GM18507 (cell line): ENCODE measurements at places on chromosomes 12 and 14.
A peak's percentile ranks its signal among the peaks of the same experiment; 100 is the strongest.

- DNase-seq = no peak
These were observed 36.0 kb upstream of the BATF start for GRCh38 chr14:75486318-75486717.

DNA sequence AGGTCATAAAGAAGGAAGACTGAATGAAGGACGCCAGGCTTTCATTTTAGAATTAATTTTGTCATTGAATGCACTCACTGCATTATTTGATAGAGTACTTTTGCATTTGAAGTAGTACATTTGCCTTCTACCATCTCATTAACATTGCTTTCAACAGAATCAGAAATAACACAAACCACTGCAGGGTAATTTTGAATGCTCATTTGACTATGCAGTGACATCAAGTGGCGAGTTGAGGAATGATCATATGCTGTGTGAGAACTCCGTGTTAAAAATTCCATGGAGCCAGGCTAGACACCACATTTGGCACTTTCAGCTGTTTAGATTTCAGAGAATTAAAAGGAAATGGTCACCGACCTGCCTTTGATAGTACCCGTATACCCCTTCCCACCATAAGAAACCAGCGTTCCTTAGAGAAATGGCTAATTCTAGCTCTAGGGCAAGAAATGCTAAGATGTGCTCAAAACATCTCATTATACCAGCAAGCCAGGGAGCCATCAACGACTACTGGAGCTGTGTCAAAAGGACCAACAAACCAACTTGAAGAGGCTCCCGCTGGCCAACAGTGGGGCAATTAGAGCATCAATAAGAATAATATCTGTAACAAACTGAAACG is 16.5 kb downstream of the HEBP1 start:
- DNase-seq = no peak

DNA sequence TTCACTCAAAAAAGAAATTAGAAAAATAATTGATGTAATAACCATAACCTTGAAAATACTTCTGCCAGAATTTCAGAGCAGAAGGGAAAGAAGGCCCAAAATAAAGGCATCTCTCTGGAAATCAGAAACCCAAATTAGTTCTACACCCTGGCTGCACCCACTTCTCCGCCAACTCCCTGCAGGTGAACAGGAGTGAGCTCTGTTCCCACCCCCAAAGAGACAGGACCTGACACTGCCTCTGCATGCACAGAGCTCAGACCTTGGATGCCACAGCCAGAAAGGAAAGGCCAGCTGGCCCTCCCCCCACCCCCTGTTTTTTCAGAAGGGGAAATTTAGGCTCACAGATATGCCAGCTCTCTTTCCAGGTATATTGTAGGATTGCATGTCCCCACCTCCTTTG is 228.2 kb downstream of the BCL11B start:
- DNase-seq = no peak

- DNase-seq = no peak
These were observed 176.8 kb downstream of the GXYLT1 start for GRCh38 chr12:41967668-41968500.

DNA sequence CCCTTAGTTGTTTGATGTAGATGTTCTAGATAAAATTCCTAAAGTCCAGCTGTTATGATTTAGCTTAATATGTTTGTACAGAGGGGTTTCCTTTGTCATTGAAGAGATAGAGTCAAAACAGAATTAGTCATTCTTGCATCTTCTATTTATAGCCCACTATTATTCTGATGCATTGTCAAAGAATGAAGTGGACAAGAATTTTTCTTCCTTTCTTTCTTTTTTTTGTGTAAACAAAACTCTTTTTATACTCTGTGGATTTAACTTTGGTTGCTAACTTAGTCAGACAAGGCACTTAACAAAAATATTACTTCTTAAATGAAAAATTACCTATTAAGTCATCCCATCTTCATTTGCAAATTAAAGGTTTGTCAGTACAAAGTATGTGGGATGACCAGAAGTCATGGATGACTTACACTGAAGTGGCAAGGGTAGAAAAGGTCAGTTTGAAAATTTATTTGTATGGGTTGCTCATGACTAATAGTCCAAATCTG is 215.6 kb upstream of the DDHD1 start:
- no peak for DNase-seq

DNA sequence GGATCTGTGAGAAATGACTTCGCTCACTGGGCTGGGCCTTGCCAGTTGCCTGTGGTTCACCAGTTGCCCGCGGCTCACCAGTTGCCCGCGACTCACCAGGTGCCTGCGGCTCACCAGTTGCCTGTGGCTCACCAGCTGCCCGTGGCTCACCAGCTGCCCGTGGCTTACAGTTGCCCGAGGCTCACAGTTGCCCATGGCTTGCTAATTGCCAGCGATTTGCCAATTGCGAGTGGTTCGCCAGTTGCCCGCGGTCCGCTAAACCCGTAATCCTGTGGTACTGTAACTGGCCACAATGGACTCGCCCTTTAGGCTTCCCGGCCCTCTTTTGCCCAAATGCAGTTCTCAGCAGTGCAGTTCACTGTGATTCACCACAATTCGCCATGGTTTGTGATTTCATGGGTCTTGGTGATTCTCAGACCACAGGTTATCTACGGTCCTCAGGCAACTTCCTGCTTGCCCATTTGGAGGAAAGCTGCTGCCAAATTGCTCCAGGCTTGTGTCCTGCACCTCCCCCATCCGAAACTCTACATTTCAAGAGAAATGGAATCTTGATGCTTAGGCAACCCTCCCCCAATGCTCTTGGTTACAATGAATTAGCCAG is 15.0 kb upstream of the MEG3 start:
- no peak for DNase-seq

DNA sequence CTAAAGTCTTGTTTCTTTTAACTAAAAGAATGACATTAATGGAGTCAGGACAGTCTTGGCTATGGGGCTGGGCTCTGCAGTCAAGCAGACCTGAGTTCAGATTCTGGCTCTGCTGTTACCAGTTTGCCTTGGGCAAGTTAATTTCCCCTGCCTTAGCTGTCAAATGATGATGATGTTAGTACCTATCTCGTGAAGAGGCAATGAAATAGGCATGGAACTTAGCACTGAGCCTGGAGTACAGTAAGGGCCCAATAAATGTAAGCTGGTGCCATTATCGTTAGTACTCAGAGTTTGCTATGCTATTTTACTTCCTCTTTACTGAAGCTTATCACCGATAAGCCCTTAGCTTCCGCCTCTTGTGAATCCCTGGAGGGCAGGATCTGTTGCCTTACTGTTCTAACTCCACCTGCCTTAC is 8.5 kb downstream of the FBXW8 start:
- DNase-seq = no peak

DNA sequence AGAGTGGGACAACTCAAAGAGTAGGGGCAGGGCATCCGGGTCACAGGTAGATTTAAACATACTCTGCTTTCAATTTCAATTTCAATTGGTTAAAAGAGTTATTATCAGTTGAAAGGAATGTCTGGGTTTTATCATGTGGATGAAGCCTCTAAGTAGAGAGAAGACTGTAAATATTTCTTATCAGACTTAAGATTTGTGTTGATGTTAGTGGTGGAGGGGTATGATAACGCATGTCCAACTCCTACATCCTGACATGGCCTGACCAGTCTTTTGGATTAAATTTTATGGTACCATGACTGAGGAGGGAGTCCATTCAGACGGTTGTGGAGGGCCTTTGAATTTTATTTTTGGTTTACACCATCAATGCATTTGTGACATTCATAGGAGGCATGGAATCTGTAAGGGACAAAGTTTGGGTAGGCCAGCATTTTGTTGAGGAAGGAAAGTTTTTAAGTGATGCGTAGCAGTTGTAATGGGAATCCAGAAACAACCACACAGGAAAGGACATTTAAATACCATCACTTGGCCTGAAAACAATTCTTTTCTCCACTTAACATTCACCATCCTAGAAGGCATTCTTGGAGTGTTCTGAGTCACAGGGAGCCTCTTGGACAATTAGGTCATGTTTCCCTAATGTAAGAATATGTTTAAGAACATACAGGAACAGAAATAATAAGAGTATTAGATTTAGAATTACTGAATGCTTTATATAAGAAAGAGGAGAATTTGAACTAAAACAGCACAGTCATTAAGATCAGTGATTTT is 371.9 kb downstream of the ATP23 start:
- DNase-seq = no peak

GRCh38 chr14:104252256-104253215 is 114.1 kb downstream of the KIF26A start:
- DNase-seq = no peak

GRCh38 chr12:119956047-119956446 is 33.0 kb upstream of the BICDL1 start:
- DNase-seq = no peak

GRCh38 chr14:89502966-89503365 is 85.9 kb upstream of the FOXN3 start:
- DNase-seq = no peak

GRCh38 chr14:101501341-101501740 is 60.0 kb upstream of the DIO3 start:
- DNase-seq = no peak

GRCh38 chr12:53065975-53066931 is 12.9 kb downstream of the SPRYD3 start:
- DNase-seq = peak; percentile 71

GRCh38 chr14:43803076-43803689 is 703.9 kb downstream of the FSCB start:
- no peak for DNase-seq

GRCh38 chr12:106769078-106769477 is 5.4 kb upstream of the RIC8B start:
- no peak for DNase-seq

DNA sequence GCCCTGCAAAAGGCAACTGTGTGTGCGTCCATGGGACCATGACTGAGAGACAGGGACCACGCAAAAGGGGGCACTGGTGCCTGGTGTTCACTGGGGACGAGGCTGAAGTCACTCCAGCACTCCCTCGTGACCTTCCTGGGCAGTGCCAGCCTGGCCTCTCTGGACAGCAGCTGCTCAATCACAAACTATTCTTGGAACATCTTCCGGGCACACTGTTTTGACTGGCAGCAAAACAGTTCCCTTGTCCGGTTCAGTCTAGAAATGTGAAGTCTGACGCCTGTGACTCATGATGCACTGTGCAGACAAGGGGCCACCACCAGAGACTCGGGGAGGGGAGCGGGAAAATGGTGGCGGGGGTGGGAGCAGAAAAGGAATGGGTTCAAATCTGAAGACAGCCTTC is 20.8 kb downstream of the SNRNP35 start:
- no peak for DNase-seq

DNA sequence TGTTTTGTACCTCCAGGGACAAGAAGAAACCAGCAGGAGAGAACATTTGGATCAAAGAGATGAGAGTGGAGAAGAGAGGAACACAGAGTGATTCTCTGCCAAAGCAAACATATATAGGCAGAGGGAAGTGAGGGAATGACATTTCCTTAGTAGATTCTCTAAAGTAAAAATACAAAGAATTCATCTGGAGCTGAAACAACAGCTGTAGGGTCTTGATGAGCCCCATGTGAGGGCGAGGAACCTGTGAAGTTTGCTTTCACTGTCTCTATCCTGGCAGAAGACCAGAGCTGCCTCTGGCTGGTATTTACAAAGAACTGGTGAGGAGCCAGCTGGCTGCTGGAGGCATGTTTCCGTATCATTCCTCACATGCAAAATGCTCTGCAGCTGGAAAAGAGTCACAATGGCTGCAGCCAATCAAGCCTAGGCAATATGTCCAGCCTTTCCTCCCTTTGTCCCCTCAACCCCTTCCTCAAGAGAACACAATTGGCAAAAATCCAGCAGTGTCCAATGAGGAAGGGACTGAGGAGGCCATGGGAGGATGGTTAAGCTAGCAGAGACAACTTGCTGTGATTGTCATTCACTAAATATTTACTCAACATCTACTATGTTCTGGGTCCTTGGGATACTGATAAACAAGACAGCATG is 122.5 kb downstream of the PHLDA1 start:
- no peak for DNase-seq

DNA sequence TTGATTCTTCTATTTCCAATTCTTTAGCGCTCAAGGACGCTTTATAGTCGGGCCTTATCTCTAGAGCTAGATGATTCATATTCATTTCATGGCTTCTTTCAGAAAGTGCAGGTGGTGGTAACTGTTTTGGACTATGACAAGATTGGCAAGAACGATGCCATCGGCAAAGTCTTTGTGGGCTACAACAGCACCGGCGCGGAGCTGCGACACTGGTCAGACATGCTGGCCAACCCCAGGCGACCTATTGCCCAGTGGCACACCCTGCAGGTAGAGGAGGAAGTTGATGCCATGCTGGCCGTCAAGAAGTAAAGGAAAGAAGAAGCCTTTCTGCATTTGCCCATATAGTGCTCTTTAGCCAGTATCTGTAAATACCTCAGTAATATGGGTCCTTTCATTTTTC is 241.9 kb downstream of the PAWR start:
- DNase-seq = no peak

- no peak for DNase-seq
These were observed 29.1 kb downstream of the APPL2 start for GRCh38 chr12:105206686-105207374.

- DNase-seq = no peak
These were observed 2.9 kb downstream of the OXA1L start for GRCh38 chr14:22769369-22769768.

- no peak for DNase-seq
These were observed 7.9 kb upstream of the GNG2 start for GRCh38 chr14:51852541-51852940.

DNA sequence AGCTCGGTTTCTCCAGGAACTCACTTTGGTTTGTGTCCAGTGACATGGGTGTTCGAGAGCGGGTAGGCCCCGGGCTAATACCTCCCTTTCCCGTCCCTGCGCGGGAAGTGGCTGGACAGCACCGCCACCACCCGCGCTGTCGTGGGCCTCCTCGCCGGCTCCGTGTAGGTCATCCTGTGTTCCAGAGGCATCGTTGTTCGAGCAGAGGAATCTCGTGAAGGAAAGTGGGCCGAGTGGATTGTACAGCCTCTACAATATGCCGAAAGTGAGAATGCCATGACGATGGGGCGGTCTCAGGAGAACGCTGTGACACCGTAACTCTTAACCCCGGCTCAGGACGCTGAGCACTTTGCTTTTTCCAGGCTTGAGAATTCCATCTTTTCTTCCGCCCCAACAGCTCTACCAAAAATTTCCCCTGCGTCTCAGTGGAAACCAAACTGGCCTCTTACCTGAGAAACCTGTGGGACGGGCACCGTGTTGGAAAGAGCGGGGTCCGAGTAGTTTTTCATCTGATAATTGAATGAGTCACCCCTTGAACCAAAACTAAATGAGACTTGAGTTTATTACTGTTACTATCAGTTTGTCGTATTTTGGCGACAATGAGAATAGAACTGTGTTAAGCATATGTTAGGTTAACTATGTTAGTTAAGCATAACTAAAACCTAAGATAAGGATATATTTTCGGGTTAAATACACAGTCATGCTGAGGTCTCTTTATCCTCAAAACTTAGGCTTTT is 510 bp downstream of the EIF2S1 start:
- no peak for DNase-seq

GRCh38 chr12:49924628-49925246 is 21.0 kb upstream of the FAIM2 start:
- DNase-seq = no peak
